ENCODE measurements at places on chromosomes 1 and 21.

- no peak for DNase-seq
These were observed 20.7 kb upstream of the HRNR start for GRCh38 chr1:152244576-152245273.

- DNase-seq = peak; percentile 17
These were observed 13.4 kb upstream of the HMCN1 start for GRCh38 chr1:185720633-185721272.

DNA sequence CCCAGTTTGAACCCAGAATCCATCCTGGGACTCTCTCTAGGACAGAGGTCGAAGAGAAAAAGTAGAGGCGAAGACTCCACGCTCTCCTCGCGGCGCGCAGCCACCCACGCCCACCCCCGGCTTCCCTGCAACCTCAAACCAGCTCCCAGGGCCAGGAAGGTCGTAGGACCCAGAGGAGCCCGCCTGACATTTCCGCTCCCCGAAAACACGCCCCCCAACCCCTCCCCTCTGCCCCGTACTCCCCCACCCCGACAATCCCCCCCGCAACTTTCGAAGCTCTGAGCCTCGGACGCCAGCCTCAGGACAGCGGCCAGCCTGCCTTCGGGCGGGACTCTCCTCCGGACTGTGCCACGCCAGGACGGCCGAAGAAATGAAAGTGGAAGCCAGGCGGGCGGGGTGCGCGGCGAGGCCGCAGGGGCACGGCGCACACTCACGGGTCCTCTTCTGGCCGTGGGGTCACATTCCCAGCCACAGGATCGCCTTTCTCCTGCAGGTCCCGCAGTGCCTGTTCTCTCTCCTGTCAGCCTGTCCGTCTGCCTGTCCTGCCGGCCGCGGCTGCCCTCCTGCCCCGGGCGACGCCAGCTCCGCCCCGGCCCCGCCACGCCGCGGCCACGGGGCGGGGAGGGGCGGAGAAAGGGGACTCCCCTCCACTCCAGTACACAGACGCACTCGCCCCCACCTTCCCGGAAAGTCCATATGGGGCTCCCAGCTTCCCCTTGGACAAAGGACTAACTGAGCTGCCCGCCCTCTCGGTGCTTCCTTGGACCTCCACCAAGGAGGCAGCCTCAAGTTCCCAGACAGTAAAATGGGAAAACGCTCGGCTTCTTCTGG is at the start of gene MOB3C:
TSS of gene MOB3C (minus strand) at position 535 of the 831 bp plus-strand sequence. CDS start 3,490 bp downstream, outside the sequence.
- DNase-seq = peak; percentile 65

DNA sequence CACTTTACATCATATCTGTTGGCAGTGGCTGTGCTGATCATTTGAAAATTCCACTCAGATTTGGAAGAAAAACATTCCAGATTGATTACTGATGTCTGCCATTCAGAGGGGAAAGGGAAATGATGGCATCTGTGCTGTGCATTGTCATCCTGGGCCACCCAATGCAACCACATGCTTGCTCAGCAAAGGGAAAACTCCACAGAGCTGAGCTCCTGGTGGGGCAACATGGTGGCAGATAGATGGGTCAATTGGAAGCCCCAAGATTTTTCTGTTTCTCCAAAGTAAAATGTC is 11.8 kb downstream of the OXCT2 start:
- no peak for DNase-seq

- DNase-seq = no peak
These were observed 10.7 kb upstream of the CNR2 start for GRCh38 chr1:23923592-23924499.

- DNase-seq = no peak
These were observed 295.3 kb downstream of the PTPRU start for GRCh38 chr1:29531596-29531995.

DNA sequence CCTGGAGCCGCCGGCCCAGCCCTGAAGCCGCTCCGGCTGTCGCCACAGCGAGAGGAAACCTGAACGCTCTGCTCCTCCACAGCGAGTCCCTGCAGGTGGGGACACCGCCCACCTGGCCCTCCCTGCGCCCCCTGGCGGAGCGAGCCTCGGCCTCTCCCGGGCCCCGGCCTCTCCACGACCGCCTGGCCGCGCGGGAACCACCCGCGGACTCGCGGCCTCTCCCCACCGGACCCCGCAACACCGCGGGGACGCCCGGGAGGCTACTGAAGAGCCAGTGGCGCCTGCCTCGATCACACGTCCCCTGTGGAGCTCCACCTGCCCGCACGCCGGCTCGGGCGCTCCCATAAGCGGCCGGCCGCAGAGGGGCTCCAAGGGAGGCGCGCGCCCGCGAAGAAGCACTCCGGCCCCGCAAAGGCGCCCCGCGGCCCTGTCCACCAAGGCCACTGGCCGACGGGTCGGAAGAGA is 109.6 kb downstream of the KCNN3 start:
- peak; percentile 40 for DNase-seq

- DNase-seq = no peak
These were observed 1.3 kb upstream of the XKR8 start for GRCh38 chr1:27958513-27958912.

- DNase-seq = no peak
These were observed 209.8 kb upstream of the KIAA0040 start for GRCh38 chr1:175402336-175402735.
